ENCODE measurements at places on chromosomes 3 and 15.

DNA sequence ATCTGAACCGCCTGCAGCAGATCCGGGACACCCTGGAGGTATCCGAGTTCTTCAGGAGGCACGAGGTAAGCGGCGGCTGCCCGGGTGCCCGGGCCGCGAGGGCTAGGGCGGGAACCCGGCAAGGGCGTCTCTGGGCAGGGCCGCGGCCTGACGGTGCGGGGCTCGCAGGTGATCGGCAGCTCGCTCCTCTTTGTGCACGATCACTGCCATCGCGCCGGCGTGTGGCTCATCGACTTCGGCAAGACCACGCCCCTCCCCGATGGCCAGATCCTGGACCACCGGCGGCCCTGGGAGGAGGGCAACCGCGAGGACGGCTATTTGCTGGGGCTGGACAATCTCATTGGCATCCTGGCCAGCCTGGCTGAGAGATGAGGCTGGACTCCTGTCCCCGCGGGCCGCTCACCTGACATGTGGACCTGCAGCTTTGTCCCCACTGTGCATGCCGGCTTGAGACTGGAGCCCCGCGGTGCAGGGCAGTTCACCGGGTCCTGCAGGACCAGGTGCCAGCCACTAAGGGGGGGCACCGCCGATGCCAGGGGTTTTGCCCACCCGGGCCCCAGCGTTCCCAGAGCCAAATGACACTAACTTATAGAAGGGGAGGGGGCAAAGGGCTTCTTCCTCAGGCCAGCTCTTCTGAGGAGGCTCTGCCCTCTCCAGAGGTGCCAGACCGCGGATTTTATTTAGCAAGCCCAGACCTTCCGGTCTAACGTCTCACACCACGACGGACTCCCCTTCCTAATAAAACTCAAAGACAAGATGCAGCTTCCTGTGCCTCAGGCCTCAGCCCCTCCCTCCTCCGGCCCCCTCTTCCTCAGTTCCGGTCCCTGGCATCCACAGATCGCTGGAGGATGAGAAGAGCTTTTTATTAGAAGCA is 9.4 kb downstream of the ITPKA start:
- no peaks in the 10 kb centered on the region for H3K36me3 ChIP-seq
- H3K4me1 ChIP-seq: no peaks in the 10 kb centered on the region
- H3K27me3 ChIP-seq: peaks cover 8% of the 10 kb centered on the region
- DNase-seq: no peak

DNA sequence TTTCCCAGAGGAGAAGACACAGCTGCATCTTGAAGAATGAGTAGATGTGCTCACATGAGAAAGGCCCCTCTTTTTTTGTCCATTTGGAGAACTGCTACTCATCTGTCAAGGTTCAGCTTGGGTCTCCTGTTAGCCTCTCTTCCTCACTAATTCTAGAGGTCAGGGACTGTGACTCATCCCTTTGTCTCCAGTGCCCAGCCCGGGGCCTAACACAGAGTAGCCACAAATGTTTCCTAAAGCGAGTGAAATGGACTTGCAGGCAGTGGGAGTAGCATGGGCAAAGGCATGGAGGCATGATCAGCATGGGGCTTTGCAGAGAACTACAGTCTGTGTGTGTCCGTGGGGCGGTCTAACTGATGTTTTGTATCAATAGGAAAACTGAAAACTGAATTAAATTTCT is 33.9 kb upstream of the MRPS22 start:
- no peak overlapping the region for H3K4me3 ChIP-seq
- DNase-seq: peak; percentile 31
- H3K36me3 ChIP-seq: no peaks in the 10 kb centered on the region
- H3K27me3 ChIP-seq: no peaks in the 10 kb centered on the region

GRCh38 chr15:77942611-77943211 is 134.8 kb downstream of the TBC1D2B start:
- H3K4me3 ChIP-seq: no peak overlapping the region
- DNase-seq: no peak
- H3K27me3 ChIP-seq: no peaks in the 10 kb centered on the region
- H3K4me1 ChIP-seq: no peaks in the 10 kb centered on the region
- no peak overlapping the region for H3K27ac ChIP-seq
- H3K36me3 ChIP-seq: no peaks in the 10 kb centered on the region

GRCh38 chr15:56693761-56694160 is 39.5 kb downstream of the ZNF280D start:
- peaks cover 3% of the 10 kb centered on the region for H3K36me3 ChIP-seq
- no peaks in the 10 kb centered on the region for H3K4me1 ChIP-seq
- no peaks in the 10 kb centered on the region for H3K27me3 ChIP-seq
- DNase-seq: no peak

- H3K27ac ChIP-seq: no peak overlapping the region
- H3K27me3 ChIP-seq: peaks cover 2% of the 10 kb centered on the region
- no peak for DNase-seq
- no peaks in the 10 kb centered on the region for H3K4me1 ChIP-seq
- no peaks in the 10 kb centered on the region for H3K36me3 ChIP-seq
- H3K4me3 ChIP-seq: no peak overlapping the region
Measured at GRCh38 chr3:196093317-196094111, 11.6 kb upstream of the TFRC start.

DNA sequence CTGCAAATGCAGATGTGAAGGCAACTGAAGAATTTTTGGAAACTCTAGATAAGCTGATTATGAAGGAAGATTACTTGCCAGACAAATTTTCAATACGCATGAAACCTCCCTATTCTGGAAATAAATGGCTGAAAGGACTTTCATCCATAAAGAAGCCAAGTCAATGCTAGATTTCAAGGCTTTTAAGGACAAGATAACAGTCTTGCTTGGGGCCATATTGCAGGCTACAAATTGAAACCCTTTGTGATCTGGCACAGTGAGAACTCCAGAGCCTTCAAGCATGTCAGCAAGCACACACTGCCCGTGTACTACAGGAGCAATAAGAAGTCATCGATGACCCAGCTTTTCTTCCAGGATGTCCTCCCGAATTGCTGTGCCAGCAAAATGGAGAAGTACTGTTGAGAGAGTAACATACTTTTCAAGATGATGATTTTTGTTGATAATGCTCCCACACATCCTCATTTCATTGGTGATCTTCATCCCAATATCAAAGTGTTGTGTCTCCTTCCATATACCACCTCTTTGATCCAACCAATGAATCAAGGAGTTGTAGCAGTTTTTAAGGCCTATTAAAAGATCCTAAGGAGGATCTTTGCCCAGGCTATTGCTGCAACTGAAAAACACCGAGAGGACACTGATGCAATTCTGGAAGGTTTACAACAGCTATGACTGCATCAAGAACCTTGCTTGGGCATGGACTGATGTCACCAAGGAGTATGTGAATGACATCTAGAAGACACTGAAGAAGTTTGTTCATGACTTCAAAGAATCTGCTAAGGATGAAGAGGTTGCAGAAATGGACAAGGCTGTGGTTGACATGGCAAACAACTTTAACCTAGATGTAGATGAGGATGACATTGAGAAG is 20.3 kb downstream of the CALML4 start:
- H3K27ac ChIP-seq: no peak overlapping the region
- no peaks in the 10 kb centered on the region for H3K36me3 ChIP-seq

DNA sequence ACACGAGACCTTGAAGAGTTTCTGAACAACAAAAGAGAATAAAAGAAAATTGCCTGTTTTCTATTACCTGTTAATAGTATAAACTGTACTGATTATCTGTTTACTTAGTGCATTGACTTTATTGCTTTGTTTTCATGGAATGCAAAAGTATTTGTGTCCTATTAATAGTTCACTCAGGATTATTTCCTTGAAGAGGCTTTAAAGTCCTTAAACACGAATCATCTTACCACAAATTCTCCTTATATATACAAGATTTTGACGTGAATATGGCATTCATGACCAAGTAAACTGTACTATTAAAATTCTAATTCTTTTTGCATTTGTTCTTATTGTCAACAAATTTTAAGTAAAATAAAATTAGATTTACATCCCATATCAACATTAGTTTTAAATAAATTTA is 513.0 kb downstream of the NTRK3 start:
- no peaks in the 10 kb centered on the region for H3K4me1 ChIP-seq
- DNase-seq: peak; percentile 10
- no peaks in the 10 kb centered on the region for H3K27me3 ChIP-seq
- no peak overlapping the region for H3K4me3 ChIP-seq

DNA sequence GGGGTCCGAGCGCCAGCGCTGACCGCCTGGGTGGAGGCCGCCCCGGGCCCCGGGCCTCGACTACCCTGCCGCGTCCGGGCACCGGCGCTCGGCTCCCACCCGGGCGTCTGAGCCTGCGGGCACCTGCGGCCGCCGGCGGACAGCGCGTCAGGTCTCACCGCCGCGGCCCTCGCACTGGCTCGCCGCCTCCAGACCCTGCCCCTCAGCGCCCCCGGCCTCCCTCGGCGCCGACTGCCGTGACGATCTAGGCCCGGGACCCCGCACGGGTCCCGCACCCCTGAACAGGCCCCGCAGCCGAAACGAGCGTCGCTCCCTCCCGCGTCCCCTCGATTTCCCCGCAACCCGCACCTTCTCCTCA is 297 bp downstream of the PRC1 start:
- H3K36me3 ChIP-seq: peaks cover 2% of the 10 kb centered on the region
- H3K27ac ChIP-seq: peak overlapping the region; percentile 87
- H3K4me1 ChIP-seq: no peaks in the 10 kb centered on the region
- no peak for DNase-seq
- H3K27me3 ChIP-seq: no peaks in the 10 kb centered on the region

DNA sequence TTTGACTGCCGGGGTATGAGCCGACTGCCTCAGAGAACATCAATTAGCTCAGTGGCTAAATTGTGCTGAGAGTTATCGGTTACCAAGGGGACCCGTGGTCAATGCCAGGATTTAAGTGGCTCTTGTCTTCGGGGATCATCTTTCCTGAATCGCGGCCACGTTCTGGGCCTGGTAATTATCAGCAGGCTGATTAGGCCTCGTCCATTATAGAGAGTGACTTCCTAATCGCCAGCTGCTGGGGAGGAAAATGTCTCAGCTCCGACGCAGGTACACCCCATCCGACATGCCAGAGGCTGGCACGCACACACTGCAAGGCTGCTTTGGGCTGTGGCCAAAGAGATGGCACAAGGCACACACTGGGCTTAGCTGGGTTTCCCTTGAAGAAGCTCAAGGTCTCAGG is 10.6 kb downstream of the TRH start:
- H3K36me3 ChIP-seq: no peaks in the 10 kb centered on the region
- H3K27me3 ChIP-seq: peaks cover 2% of the 10 kb centered on the region
- no peaks in the 10 kb centered on the region for H3K4me1 ChIP-seq
- no peak for DNase-seq
